Type B pancreatic cell (in vitro differentiated cells): ENCODE measurements at places on chromosomes 16 and 17. TPM values are rescaled to one million over a fixed set of nuclear protein-coding genes. Genes with fewer than 3 reads are reported as not detected.

CDK5R1 gene
- total RNA-seq = 6.9 and 9.7 TPM in 2 replicates

C17orf50 gene
- not detected in 2 replicates for total RNA-seq

GRB7 gene
- 31.8 and 73.9 TPM in 2 replicates for total RNA-seq

DRC3 gene
- total RNA-seq = 3.4 and 8.9 TPM in 2 replicates

FOXL1 gene
- 1.5 and 2.2 TPM in 2 replicates for total RNA-seq

TBC1D3L gene
- total RNA-seq = 32.4 and 44.9 TPM in 2 replicates

KCNAB3 gene
- 2.8 and 9.9 TPM in 2 replicates for total RNA-seq

BBS2 gene
- total RNA-seq = 37.6 and 39.6 TPM in 2 replicates

DNA sequence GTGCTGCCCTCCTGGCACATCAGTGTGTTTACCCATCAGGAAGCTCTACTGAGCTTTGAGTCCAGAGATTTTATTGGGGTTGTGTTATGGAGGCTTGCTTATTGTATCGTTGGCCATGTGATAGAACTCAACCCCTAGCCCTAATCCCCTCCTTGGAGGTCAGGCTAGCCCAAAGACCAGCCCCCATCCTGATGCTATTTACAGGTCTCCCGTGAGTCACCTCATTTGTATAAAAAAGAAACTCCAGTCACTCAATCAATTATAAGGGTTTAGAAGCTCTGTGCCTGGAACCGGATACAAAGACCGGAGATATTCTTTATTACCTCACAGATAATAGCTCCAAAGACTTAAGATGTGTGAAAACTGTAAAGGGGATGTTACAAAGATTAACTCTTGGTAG lies 405.9 kb downstream of the CNTNAP4 start:
- no peak for DNase-seq

DNA sequence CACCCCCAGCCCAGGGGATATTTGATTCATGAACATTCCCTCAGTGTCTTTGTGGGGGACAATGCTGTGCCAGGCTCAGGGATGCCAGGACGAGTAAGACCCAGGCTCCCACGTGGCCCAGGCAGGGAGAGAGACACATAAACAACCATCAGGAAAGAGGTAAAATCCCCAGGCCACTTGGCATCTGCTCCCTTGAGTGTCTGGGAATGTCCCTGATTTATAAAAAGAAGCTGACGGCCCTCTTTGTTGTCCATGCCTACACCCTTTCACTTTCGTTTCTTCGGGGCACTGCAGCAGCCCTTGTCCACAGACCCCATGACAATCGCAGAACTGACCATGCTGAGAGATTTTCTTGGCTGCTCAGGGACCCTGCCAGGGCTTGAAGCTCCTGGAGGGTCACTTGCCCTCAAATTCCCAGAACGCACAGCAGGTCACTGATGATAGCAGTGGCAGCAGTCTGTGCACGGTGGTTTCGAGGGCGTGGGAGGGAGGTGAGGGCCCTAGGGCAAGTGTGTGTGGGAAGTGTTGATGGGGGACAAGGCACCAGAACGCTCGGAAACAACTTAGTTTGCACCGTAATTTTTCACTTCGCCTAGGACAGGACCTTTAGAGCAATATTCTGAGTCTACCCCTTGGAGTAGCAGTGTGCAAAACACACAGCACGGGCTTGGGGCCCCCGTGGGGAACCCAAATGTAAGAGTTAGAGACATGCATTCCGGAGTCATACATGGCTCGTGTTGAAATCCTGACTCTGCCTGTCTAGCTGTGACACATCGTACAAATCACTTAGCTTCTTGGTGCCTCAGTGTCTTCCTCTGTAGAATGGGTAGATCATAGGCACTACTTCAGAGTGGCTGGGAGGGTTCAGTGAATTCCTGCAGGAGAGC lies 4.7 kb downstream of the NOD2 start:
- DNase-seq = no peak

DNA sequence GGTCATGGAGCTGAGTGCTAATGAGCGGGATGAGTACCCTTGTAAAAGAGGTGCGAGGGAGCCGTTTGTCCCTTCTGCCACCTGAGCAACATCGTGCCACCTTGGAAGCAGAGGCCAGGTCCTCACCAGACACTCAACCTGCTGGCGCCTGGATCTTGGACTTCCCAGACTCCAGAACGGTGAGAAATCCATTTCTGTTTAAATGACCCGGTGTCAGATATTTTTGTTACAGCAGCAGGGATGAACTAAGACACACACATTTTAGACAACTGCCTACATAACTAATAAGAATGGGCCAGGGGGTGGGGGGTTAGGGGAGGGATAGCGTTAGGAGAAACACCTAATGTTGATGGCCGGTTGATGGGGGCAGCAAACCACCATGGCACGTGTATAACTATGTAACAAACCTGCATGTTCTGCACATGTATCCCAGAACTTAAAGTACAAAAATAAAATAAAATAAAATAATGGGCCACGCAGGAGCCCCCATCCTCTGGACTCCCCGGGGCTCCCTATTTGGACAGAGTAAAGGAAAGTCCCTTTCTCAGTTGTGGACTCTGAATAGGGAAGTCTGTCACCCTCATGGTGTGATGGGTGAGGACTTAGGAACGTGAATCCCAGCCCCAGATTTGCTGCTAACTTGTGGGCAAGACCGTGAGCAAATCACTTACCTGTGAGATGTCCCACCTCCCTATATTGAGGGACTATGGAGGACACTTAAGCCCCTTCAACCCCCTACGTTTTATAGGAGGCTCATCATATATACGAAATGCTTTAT lies 60.6 kb upstream of the DNAH17 start:
- DNase-seq = no peak

DNA sequence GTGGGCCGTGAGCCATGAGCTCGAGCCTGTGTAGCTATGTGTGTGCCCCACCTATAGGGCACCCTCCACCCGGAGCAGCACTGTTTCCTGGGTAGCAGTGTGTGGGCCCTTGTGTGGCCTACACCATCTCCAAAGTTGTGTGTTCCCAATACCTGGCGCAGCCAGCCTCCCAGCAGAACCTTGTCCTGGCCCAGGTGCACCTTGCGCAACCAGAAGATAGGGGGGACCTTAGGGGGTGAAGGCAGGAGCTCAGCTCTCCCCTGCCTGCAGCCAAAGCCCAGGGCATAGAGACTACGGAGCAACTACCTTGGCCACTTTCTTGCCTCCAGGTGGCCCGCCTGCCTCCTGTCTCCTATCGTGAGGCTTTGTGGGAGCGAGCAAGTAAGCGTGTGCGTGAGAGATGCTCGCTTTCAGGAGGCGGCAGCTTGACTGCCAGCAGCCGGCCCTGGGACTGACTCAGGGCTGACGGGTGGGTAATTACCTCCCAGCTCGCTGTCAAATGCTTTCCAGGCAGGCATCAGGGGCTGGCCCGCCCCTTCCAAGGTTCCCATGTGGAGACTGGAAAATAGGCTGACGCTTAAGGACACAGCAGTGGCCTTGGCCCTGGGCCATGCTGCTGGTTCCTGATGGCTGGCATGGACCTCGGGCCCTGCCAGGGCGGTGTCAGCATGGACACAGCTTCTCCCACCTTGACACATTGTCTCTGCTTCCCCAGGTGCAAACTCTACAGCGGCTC lies 19.0 kb downstream of the TRAF7 start:
- no peak for DNase-seq

GRCh38 chr16:11412965-11413887 lies 68.0 kb downstream of the RMI2 start:
- no peak for DNase-seq

- DNase-seq = no peak
These were observed 12.4 kb downstream of the CCDC43 start for GRCh38 chr17:44677136-44677535.

- no peak for DNase-seq
These were observed 4.5 kb downstream of the PLLP start for GRCh38 chr16:57279780-57280638.

DNA sequence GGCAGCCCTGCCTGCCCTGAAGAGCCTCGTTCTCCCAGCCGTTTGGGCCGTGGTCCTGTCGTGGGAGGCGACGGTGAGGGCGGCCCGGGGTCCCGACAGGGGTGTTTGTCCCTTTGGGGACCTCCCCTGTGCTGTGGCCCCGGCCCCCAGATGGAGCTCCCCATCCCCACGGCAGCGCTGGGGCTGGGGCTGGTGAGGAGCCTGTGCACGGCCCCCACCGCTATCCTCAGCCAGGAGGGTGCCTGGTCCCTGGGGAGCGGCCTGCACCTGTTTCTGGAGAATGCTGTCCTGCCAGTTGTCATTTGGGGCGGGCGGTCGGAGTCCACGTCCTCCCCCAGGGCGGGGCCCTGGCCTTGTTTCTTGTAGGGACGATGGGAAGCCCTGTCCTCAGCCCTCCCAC lies 6.6 kb downstream of the CAPN15 start:
- no peak for DNase-seq

DNA sequence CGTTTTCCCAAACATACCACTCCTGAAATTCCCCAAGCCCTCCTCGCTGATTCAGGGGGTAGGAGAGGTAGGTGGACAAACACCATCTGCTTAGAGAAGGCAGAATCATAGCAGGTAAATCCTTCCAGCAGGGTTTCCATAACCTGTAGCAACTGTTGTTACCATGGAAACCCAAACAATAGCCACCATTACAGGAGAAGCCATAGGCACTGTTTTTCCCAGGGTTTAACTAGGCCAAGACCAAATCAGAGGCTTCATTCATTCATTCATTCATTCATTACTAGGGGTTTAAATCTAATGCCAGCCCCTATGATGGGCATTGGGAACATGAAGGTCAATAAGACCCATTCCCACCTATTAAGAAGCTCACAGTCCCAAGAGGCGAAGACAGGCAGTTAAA lies 25.5 kb upstream of the CIITA start:
- no peak for DNase-seq
